Stimulated activated CD8-positive, alpha-beta memory T cell treated with anti-CD3 and anti-CD28 coated beads, Interleukin-4, amount 100 ng/mL, for 4 hours (primary cell): ENCODE measurements at places on chromosomes 16 and 17.

DNA sequence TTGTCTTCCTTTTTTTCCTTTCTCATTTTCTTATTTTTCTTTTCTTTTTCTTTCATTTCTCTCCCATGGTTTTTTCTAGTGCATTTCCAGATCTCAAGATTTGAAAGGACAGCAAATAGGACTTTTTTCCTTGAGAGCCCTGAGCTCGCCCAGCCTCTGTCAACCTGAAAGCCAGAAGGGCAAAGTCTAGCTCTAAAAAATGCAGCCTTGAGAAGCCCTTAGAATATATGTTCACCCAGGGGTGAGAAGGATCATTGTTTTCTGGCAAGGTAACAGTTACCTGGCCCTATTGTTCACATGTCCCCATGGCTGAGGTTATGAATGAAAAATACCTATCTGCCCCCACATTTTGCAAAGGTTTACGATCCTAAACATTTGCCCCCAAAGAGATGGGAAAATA is 218.4 kb downstream of the IRX3 start:
- DNase-seq: no peak

- DNase-seq: no peak
These were observed 246.5 kb downstream of the GSG1L start for GRCh38 chr16:27817038-27817437.

GRCh38 chr17:19262650-19263631 is 25.8 kb downstream of the EPN2 start:
- DNase-seq: no peak

DNA sequence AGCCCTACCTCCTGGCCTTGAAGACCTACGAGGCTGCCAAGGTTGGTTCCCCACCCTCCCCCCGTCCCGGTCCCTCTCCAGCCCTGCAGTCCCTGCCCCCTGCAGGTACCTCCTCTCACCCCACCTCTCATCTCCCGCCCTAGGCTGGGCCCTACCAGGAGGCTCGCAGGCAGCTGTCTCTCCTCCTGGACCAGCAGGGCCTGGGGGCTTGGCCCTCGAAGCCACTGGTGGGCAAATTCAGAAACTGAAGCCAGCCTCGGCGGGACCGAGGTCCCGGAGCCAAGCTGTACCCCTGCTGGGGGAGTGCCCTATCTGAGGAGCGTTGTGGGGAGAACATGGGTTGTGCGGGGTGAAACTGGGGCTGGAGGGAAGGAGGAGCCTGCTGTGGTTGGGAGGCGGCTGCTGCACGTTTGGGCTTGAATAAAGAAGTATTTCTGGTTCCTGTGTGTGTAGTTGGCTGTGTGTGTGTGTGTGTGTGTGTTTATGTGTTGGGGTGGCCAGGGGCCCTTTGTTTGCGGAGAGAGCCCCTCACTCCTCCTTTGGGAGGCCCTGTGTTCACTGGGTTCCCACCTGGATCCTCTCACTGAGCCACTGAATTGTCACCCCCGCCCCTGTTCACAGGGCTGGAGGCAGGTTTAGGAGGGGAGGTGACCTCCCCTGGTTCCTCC is 5.9 kb downstream of the ADAD2 start:
- no peak for DNase-seq

DNA sequence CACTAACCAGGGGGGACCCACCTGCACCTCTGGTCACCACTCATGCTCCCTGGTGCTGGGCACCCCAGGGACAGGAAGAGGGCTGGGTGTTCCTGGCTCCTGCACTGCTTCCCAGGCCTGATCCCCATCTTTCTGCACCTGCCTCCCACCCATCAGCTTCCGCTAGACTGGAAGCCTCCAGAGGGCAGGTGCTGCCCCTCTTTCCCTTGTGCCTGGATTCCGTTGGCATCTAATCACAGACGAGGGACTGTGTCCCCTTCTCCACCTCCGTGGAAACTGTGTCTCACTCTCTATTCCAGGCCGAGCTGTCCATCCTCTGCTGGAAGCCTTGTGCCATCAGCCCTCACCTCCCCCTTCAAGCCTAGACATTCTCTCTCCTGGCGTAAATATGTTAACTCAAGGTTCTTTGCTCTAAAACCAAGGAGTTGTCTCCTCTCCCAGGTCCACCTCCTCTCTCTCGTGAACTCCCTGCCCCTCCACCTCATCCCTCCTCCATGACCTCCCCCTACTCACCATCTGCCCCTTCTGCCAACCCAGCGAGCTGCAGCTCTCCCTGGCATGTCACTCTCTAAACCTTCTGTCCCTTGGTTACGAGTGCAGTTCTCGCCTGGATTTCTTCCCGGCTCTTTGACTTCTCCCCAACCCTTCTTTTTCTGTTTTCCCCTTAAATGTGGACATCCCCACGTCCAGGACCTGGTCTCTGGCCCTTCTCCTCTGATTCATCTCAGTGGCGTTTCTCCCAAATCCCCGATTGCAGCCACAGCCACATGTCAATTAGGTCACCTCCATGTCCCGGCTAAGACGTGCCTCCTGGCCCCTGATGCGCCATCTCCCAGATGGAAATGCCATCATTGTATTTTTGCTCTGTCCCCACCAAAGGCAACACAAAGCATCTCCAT is 107.7 kb downstream of the SEC14L1 start:
- no peak for DNase-seq

GRCh38 chr17:77218902-77219301 is 78.1 kb downstream of the SEC14L1 start:
- no peak for DNase-seq

DNA sequence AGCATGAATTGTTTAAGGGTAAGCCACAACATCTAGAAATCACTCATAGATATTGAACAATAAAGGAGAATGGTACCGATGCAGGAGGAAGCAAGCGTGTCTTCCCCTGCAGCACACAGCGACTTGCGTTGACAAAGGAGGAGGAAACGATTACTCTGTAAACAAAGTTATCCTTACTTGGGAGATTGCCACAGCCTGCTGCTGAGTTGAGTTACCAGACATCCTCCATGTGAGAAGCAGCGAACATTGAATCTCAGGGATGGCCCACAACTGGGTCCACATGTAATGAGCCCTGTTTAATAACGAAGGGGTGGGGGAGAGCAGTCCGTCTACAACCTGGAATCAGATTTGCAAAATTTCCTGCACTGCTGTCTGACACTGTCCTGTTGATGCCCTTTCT is 27.7 kb downstream of the CLUH start:
- no peak for DNase-seq

DNA sequence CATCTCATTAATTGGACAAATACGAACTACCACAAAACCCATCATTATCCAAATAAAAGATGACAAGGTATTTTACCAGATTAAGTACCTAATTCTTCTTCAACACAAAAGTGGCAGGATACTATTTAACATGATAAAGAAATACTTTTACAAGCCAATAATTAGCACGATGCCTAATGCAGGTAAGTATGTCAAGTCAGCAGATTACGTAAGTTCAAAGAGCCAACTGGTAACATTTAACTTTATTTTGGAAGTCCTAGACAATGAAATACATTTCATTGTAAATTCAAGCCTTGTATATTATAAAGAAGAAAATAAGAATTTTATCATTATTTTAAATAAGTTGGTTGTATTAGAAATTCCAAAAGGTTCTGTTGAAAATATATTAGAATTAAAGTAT is 535.3 kb upstream of the SOX9 start:
- no peak for DNase-seq

GRCh38 chr17:2928294-2928890 is 132.2 kb downstream of the RAP1GAP2 start:
- DNase-seq: no peak

- DNase-seq: no peak
These were observed 52.6 kb downstream of the CYB5B start for GRCh38 chr16:69476920-69477443.
